Thoracic aorta (tissue), 2 donors: ENCODE measurements at places on chromosomes 12 and 14.

GRCh38 chr12:61282790-61283575, 977.2 kb upstream of the USP15 start:
- DNase-seq: no peak

- no peak for DNase-seq
Observed at GRCh38 chr14:89144642-89145041, 272.4 kb downstream of the FOXN3 start.

- no peak for DNase-seq
Observed at GRCh38 chr14:68366656-68367055, 426.2 kb downstream of the ZFP36L1 start.

- DNase-seq: no peak
Observed at GRCh38 chr12:109764123-109764522, 50.5 kb downstream of the FAM222A start.

- peak; percentile 56 for DNase-seq
Observed at GRCh38 chr12:4320853-4321701, at the start of gene TIGAR. TIGAR (plus strand) TSS chr12:4321213; CDS start chr12:4321272, 59 bp downstream.

DNA sequence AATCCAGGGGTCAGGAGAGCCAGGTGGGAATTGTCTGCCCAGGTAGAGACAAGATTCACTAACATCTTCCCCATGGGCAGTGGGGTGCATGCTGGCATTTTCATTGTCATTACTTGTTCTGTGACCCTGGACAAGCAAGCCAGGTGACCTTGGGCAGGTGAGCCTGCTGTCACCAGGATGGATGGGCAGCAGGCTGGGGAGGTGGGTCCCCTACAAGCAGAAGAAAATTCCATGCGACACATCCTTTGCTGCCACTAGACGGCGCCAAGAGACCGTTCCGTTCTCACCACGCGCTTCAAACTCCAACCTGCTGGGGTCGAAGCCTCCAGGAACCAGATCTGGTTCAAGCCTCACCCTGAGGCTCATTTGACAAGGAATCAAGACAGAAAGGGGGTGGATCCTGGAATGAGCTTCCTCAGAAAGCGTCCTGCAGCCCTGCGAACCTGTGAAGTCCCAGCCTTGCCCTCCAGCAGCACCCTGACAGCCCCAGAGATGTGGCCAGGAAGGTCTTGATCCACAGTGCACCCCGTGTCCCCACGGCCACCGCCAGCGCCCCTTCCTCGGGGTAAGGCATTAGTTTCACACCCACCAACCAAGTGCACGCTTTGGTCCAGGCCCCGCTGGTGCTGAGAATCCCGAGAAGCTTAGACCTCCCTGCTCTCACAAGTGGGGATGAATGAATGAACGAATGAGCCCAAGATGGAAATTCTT, 3.2 kb upstream of the DYNC1H1 start:
- no peak for DNase-seq

DNA sequence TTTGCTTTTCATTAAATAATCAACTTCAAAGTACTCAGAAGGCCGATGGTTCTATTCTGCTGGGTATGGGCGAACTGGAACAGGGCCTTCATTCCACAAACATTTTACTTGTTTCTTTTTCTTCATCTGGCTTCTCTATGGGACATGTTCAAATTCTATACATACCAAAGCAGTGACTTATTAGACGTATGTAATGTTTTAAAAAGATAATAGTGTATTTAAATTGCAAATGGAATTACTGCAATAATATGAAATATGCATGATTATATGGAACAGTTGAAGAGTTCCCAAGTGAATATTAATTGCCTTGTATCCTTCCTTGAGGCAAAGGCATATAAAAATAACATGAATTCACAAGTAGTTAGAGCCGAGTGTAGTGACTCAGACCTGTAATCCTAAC, 75.5 kb downstream of the FAR2 start:
- DNase-seq: no peak

- DNase-seq: peak; percentile 77
Observed at GRCh38 chr12:124392667-124393413, 97.9 kb downstream of the RFLNA start.
